Adrenal gland (tissue), 19 donors: ENCODE measurements at places on chromosomes 6 and 20.

DNA sequence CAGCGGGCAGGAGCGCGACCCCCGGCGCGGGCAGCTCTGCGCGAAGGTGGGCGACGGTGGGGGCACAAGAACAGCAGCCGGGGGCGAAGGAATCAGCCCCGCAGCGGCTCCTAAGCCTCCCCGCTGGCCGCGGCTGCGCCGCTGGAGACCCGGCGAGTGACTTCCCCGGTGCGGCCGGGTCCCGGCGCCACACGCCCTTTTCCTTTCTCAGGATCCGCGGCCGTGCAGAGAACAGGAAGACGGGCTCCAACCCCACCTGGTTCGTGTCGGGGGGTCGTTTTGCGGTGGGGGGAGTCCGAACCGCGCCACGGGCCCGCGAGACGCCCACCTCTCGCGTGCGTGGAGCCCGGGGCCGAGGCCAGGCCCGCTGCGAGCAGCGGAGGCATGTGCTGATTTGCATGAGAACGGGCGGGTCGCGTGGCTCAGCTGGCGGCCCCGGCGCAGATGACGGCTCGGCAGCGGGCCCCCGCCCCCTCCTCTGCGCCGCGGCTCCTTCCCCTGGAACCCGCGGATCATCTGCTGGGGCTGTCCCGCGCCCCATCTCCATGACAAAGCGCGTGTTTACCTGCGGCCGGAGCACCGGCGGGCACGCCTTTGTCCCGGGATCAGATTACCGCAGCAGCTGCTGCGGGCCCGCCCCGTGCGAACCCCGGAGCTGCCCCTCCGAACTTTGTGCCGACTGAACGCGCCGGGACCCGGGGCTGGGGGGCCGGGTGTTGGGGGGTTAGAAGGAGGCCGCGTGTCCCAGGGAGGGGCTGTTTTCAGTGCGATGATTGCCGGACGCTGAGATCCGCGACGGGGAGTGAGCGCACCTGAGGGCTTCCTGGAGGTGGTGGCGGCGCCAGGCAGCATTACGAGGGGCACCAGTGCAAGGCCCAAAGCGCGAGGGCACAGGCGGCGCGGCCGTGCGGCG is 4.9 kb upstream of the DLL1 start:
- DNase-seq: peak; percentile 47

- peak; percentile 62 for DNase-seq
Measured at GRCh38 chr6:33316603-33317418, 733 bp downstream of the ZBTB22 start.

DNA sequence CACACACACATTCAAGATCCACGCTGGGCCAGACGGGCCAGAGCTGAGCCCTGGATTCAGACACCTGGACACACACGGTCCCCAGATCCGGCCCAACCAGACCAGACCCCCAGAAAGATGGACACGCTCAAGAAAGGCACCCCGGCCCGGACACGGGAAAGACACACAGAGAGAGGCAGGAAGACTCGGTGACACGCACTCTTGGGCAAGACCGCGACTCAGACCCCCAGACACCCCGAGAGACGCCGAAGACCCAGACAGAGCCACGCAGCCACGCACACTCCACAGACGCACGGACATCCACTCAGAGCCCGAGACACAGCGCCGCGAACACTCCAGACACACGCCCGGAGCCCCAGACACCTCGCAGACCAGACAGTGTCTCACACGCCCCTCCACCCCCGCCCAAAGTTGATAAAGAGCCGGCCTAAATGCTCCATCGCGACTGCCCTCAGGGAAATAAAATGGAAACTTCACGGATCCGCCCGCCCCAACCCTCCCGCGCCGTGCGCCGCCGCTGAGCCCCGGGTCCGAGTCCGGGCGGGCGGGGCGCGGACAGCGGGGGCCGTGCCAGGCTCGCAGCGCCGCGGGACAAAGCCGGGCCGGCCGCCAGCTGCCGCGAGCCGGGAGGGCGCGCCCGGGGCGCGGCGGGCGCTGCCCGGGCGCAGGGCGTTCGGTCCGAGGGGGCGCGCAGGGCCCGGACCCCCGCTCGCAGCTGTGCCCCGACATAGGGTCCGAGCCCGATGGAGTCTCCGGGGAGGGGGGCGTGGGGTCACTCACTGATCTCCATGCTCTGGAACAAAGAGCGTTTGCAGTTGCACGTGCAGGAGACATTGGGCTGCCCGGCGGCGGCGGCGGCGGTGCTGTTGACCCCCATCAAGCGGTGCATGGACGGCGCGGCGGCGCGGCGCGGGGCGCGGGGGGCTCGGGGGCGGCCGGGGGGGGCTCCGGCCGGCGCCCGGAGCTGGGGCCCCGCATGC is 831 bp downstream of the PMEPA1 start:
- DNase-seq: peak; percentile 42

GRCh38 chr6:110039981-110040383 is 61.9 kb downstream of the GPR6 start:
- no peak for DNase-seq

- DNase-seq: peak; percentile 86
Measured at GRCh38 chr6:13336553-13336952, 8.2 kb upstream of the TBC1D7 start.

DNA sequence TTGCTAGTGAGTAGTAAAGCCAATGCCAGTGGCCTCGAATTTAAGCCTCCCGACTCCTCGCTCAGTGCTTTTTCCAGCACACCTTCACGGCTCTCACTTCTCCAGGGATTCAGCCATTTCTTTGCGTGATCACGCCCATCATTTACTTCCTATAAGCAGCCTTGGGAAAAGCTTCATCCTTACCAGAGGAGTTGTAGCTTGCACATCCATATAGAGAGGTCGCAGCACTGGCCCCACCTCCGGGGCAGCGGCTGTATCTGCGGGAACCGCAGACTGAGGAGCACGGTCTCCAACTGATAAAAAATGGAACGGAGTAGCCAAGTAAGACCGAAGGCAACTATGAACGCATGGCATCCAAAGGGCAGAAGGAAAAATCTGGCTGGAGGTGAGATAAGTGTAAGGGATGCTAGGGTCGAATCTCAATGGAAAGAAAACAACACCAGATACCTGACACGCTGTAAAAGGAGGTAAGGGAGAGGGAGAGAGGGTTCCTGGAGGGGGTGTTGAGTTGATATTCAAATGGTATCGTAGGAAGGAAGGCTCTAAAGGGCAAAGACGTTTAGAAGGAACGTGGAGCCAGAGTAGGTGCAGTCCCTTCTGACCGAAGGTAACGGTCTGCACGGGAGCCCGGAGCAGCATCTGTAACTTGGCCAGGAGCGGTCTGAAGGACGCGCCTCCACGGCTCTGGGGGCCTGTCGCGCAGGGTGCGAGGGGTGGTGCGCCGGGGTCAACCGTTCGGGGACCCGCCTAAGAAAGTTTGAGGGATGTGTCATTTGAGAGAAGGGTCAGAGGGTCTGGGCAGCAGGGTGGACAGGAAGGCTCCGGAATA is 640 bp downstream of the NFS1 start:
- DNase-seq: peak; percentile 39

DNA sequence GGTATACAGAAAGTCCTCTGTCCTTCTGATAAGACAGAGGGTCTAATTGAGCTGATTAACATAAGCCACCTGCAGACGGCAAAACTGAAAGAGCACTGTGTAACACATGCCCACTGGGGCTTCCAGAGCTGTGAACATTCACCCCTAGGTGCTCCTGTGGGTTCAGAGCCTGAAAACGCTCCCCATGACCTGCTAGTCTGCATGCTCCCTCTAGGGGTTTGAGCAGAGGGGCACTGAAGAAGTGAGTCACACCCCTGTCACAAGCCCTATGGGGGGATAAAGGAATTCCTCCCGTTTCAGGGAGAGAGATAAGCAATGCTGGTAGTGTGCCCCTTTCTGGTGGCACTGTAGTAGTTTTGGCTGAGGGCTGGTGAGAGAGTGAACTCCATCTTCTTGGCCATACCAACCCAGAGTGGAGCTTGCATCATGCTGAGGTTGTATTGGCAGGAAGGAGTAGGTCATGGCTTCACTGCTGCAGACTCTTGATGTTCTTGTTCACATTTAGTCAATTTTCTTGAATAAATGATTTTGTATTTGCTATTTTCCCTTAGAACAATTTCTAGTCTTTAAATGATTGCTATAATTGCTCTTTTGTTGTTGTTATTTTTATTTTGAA is 637.5 kb upstream of the MAN1A1 start:
- DNase-seq: no peak

GRCh38 chr20:15395457-15395856 is 1058.0 kb upstream of the FLRT3 start:
- DNase-seq: no peak

DNA sequence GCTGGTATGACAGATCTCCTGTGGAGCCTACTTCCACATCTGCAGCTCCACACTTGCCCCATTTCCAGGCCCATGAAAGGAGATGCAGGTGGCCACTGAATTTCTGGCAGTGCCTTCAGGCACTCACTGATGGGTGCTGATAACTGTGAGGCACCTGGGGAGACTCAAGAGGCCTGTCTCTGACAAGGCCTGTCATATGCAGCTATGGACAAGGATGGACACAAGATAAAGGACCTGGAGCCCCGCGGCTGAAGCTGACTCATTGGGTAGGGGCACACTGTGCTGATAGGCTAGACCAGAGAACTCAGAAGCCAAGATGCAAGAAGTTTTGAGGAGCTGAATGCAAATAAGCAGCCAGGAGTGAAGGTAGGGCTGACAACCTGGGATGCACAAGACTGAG is 81.0 kb upstream of the LRFN2 start:
- peak; percentile 54 for DNase-seq

DNA sequence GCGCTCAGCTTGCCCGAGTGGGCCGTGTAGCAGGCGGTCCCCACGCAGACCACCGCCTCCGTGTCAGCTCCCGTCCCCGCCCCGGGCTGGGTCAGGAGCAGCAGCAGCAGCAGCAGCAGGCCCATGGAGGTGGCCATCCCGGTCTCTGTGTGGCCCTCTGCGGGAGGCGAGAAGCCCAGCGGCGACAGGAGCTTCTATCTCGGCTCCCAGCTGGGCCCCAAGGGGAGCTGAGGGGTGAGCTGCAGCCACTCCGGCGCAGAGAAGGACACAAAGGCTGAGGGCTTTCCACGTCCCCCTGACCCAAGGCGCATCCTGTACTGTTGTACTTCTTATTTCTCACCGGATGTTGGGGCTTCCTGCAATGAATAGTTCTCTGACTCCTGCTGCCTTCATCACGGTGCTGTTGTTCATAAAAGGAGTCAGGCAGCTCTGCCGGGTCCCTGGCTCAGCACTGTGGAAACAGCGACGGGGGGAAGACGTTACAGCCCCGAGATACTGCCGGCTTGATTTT is at the start of gene CD93:
TSS of gene CD93 (minus strand) at position 269 of the 511 bp plus-strand sequence. CDS start at position 137, 132 bp downstream.
- peak; percentile 77 for DNase-seq

- DNase-seq: no peak
Measured at GRCh38 chr20:575230-575629, 31.6 kb upstream of the CSNK2A1 start.

GRCh38 chr6:32462609-32463008 is 22.9 kb downstream of the HLA-DRA start:
- DNase-seq: no peak

DNA sequence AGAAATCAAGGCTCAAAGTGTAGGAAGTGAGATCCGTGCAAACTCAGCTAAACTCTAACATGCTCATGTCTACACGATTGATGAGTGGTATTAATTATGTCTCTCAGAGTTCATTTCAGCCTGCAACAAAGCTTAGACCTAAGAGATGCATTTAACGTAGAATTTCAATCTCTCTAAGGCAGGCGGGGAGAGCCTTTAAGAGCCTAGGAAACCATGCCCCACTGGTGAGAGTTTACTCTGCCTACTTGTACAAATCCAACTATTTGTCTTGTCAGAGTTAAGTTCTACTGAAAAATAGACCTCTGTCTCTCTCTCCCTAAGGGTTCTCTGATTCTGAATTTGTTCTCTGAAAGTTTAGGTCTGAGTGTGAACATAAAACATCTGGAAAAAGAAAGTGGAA is 100.9 kb downstream of the SPTLC3 start:
- DNase-seq: no peak

DNA sequence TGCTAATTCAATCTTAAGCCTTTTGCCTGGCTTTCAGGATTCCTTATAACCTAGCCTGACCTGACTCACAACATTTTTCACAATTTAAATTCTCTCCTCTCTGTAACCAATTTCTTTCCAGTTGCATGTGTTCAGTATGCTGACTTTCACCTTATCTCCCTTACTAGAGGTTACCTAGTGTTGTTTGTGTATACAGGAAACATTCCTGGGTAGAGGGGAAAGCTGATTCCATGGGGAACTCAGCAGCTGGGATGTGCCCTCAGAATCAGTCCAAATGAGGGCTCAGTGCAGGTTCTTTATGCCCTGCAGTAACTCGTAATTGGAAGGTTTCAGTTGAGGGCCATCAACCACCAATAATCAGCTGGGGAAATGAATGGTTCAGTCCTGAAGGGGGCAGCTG is 18.5 kb downstream of the PKIB start:
- no peak for DNase-seq

GRCh38 chr6:10441004-10441654 is 26.3 kb upstream of the TFAP2A start:
- DNase-seq: no peak

- no peak for DNase-seq
Measured at GRCh38 chr20:37042986-37043972, 52.5 kb downstream of the RBL1 start.

GRCh38 chr20:43987531-43987930 is 72.9 kb downstream of the TOX2 start:
- no peak for DNase-seq

- no peak for DNase-seq
Measured at GRCh38 chr6:64589961-64590360, 954.4 kb downstream of the PHF3 start.

DNA sequence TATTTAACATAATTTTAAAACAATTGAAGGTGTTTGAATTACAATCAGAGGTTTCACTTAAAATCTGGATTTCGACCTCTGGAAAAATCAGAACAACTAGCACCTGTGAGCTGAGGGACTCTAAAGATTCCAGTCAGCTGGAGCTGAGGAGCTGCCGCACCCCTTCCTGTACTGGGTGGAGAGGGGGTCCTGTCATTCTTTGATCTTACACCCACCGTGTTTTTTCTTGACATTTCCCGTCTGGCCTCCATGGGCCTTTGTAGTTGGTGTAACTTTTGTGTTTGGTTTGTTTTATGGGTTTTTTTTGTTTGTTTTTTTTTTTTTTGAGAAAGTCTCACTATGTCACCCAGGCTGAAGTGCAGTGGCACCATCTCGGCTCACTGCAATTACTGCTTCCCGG is 17.2 kb downstream of the ARFGEF2 start:
- no peak for DNase-seq

DNA sequence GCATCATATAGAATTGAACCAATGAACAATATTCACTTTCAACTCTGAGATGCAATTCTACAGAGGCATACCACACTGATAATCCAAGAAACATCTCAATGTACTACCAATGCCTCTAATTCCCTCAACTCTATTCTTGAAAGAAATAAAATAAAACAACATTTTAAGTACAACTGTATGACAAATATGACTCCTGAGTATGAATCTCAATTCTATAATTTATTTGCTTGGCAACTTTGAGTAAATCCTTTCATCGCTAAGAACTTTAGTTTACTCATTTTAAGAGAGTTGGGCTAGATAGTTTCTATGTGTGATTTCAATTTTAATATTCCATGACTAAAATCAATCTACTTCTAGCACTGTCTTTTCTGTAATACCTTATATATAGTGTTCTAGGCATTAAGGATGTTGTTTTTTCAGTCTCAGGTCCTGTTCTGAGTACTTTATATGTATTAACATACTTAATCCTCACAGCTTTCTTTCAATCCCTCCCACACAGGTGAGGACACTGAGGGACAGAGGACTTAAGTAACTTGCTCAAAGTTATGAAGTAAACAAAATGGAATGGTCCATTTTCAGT is 33.4 kb downstream of the GOPC start:
- DNase-seq: no peak

GRCh38 chr20:58162986-58163385 is 65.5 kb downstream of the ANKRD60 start:
- DNase-seq: no peak
